ENCODE measurements at places on chromosomes 1 and 21.

DNA sequence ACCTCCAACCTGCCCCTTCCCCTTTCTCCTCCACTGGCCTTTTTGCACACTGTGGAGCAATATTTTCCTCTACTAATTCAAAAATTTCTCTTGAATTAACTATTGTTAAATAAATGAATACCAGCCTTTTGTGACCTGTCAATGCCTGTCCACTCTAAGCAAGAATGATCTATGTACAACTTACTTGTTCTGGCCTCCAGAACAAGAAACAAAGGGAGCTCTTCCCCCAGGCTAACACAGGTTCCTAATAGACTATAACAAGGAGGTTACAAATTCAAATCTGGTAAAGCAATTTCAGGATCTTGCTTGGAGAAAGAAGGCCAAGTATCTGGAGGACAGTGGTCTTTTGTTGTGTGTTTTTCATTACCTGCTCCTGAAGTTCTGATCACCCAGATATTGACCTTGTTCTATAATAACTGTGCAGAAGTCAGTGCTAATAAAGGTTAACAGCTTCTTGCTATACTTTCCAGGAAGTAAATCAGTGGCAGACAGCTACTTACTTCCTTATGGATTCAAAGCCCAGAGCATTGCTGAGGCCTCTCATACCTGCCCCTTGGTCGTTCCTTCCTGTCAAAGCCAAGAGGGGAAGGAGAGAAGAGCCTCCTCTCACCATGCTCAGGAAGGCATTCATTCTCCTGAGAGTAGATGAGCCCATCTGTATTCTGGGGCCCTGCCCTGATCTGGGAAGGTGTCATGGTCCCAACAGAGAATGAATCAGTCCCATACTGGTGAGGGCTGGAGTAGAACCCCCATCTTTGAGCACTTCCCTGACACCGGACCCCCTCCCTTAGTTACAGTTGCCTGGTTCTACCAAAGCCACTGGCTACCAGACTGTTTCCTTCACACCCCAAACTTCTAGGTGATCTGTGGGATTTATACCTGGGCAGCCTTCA, 56.8 kb downstream of the DESI2 start:
- peak; percentile 36 for DNase-seq

- DNase-seq: peak; percentile 89
These were observed 5.4 kb upstream of the TDRD5 start for GRCh38 chr1:179586107-179586823.

DNA sequence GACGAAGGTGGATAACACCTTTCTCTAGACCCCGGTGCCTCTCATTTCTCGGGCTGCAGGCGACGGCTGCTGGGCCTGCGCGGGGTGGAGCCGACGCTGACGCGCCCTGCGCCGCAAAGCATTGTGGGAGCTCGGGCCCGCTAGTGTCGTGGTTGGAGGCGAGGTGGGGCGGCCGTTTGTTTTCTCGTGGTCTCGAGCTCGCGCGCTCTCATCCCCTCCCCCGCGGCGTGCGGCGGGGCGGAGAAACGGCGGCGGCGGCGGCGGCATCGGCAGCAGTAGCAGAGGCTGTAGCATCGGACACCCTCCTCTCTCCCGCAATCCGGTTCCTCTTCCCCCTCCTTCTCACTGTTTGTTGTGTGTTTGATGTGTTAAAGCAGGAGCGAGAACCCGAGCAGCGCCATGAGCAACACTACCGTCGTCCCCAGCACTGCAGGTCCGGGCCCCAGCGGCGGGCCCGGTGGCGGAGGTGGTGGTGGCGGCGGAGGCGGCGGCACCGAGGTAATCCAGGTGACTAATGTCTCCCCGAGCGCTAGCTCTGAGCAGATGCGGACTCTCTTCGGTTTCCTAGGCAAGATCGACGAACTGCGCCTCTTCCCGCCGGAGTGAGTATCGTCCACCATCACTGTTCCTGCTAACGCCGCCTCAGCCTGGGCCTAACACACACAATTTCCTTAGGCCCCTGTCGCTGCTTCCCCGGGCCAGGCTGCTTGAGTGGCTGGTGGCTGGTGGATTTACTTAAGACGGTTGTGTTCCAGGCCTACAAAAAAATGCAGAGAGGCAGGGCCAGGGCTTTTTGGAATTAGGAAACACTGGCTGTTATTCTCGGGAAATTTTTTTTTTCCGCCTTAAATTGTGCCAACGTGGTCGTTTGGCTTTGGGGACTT, at the start of gene SRSF11:
TSS of gene SRSF11 (plus strand) at position 143 of the 884 bp plus-strand sequence. CDS start at position 400, 257 bp downstream.
- DNase-seq: peak; percentile 98

- no peak for DNase-seq
These were observed 220.9 kb downstream of the FAF1 start for GRCh38 chr1:50739125-50739524.

GRCh38 chr1:53373246-53373645, 45.4 kb upstream of the LRP8 start:
- DNase-seq: peak; percentile 39

- DNase-seq: no peak
These were observed 6.3 kb downstream of the SLAMF1 start for GRCh38 chr1:160640359-160641123.

DNA sequence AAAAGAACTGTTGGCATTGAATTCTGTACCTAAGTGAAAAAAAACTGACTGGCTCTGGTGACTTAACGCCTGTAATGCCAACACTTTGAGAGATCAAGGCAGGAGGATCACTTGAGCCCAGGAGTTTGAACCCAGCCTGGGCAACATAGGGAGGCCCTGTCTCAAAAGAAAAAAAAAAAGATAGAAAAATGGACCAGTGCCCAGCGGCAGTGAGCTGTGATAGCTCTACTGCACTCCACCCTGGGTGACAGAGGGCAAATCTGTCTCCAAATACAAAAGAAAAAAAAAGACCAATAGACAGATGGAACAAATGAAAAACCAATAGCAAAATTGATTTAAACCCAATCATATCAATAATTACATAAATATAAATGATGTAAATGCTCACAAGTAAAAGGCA, 674 bp upstream of the AKR7A3 start:
- DNase-seq: no peak

GRCh38 chr1:231612393-231613089, 14.0 kb upstream of the DISC1 start:
- no peak for DNase-seq

DNA sequence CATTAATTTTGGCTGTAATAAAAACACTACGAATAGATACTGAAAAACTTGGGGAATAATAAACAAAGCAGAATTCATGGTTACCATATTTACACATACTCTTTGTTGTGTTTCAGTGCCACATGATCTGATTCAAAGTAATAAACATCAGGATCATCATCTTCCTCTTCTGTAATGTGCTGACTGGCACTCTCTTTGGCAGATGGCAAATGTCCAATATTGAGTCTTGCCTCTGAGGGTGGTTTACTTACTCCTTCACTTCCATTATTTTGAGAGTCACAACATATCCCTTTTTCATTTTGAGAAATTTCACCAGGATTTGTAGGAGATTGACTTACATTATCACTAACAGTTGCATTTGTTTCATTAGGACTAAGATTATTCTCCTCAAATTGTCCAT, 50.7 kb downstream of the ZZZ3 start:
- DNase-seq: no peak

- no peak for DNase-seq
These were observed 274.5 kb downstream of the SRGAP2C start for GRCh38 chr1:121459235-121459634.

- DNase-seq: no peak
These were observed 4.9 kb downstream of the CAMK2N1 start for GRCh38 chr1:20480951-20481617.

GRCh38 chr1:85368073-85368770, 91.8 kb upstream of the BCL10 start:
- DNase-seq: no peak

DNA sequence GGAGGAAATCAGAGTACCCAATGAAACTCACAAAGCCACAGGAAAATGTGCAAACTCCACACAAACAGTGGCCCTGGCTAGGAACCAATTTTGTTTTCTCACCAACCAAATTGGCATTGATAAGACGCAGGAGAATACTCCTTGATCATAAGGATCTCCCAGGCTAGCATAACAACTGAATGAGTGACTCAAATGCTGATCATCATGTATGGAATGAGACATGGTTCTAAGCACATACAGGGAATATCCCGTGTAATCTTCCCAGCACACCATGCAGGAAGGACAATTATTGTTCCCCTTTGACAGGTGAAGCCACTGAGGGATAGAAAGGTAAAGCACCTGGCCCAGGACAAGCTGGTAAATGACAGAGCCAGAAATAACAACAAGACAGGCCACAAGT, 180.0 kb upstream of the DUSP10 start:
- DNase-seq: no peak

DNA sequence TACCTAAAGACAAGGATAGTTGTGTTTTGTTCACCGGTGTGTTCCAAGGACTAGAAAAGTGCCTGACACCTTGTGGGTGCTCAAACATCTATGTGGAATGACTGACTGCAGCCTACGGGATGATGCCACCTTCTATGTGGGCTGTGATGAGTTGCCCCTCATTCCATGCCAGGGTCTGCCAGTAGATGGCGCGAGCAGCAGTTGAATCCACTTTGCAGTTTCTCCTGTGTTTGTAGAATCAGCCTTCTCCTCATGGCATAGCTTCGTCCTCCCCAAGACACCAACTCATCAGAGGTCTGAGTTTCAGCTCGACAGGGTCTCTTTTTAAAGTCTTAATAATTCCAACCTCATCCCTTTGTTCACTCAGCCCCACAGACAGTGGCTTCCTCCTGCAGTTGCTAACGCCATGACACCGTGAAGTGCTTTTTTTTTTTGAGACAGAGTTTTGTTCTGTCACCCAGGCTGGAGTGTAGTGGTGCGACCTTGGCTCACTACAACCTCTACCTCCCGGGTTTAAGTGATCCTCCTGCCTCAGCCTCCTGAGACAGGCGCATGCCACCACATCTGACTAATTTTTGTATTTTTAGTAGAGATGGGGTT, 133.7 kb downstream of the CAPN8 start:
- peak; percentile 93 for DNase-seq

GRCh38 chr1:94271373-94271772, 34.0 kb upstream of the ARHGAP29 start:
- no peak for DNase-seq

DNA sequence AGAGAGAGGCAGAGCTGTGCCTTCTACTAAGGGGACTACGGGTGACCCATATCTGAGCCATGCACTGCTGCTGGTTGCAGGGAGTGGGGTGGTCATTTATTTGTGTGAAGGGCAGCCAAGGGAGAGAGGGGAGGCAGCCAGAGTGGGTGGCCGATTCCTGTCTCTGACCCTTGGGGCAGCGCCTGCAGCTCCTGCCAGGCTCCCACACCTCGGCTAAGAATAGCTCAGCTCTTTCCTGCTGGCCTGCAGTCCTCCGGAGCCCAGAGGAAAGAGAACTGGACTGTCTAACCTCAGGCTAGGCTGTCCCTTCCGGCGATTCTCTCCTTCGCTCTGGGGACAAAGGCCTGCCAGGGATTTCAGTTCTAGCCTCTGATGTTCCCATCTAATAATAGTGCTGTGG, 11.6 kb upstream of the CD34 start:
- no peak for DNase-seq

GRCh38 chr1:201568859-201569294, 29.9 kb downstream of the NAV1 start:
- no peak for DNase-seq

DNA sequence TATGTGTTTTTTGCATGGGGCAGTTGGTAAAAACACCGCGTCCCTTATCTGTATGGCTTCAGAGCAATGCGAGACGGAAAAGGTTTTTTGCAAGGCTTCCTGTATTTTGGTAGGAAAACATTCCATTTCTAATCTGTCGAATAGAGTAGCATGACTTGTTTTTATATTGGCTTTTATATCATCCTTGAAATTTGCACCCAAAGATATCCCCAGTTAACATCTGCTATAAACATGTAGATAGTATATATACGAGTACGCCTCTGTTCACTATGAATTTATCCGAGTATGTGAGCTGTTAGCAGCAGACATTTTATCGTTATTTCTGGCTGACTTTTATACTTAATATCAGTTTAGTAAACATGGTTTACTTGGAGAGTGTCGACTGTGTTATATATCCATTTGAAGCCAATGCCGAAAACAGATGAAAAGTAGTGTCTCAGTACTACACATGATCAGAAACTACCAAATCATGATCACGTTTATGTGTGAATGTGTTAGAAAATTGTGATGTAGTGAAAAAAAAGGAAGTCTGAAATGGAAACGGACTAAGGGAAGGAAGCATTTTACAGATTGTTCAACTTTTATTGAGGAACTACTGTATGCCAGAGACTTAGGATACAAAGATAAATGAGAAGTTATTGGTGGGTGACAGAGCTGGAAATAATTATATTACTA, 1.0 kb downstream of the LEPR start:
- no peak for DNase-seq

GRCh38 chr21:38675182-38675824, 130.4 kb upstream of the ETS2 start:
- DNase-seq: no peak

DNA sequence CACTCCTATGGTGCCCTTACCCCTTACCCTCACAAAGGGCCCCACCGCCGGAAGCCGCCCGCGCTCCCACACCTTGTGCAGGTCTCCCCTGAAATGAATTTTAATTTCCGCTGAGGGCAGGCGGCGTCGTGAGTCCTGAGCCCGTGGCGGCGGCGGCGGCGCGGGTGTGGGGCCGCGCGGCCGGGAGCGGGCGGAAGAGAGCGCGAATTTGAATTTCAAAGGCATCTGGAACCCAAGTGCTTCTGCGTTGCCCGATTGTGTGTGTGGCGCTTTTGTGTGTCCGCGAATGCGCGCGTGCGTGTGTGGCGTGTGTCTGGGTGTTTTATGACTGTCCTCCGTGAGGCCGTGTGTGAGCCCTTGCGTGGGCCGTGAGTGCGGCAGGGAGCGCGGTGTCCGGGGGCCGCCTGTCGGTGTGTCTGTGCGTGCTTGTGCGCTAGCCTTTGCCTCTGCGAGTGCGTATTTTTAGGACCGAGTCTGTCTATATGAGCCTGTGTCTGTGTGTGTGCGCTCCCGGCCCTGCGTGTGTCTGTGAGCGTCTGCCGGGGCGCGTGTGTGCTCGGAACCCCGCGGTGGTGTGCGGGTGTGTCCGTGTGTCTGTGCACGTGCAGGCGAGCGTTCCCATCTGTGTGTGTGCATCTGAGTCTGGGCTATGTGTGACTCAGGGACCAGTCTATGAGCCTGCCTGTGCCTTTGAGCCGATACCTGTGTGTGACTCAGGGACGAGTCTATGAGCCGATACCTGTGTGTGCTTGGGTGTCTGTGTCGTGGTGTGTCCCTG, 7.9 kb upstream of the ADGRB2 start:
- DNase-seq: no peak

- peak; percentile 36 for DNase-seq
These were observed 226.6 kb upstream of the TMEM51 start for GRCh38 chr1:14926818-14927575.

GRCh38 chr1:116334015-116334547, 39.0 kb upstream of the ATP1A1 start:
- DNase-seq: no peak

DNA sequence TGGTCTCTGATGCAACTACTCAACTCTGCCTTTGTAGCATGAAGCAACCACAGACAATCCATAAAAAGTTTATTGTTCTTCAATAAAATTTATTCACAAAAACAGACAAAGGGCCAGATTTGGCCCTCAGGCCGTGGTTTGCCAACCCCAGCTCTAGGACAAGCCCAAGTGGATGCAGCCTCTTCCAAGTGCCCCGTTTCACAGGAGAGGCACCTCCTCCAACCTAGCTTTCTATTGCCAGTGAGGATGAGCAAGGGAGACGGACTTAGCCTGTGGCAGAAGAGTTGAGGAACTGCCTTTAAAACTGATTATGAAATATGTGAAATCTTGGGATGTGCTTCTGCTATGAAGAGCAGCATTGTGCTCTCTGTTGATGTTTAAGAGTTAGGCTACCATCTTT, 105.4 kb downstream of the PSMG1 start:
- no peak for DNase-seq
